Right ventricle myocardium inferior (tissue), 1 donor: ENCODE measurements at places on chromosomes 7 and 10. TPM values are rescaled to one million over a fixed set of nuclear protein-coding genes. Genes with fewer than 3 reads are reported as not detected.

The SORCS1 gene
- total RNA-seq, result 2.9 TPM

The ANXA7 gene
- total RNA-seq, result 113 TPM

The SPDYE2 gene
- total RNA-seq, result not detected

The ABCA13 gene
- total RNA-seq, result not detected

The HMX2 gene
- not detected for total RNA-seq

The HOXA9 gene
- not detected for total RNA-seq

The ICA1 gene
- total RNA-seq, result 44.3 TPM

The FAM25C gene
- total RNA-seq, result not detected

The ANLN gene
- total RNA-seq, result 3.3 TPM

The TBXAS1 gene
- 6.0 TPM for total RNA-seq
